ENCODE measurements at places on chromosomes 13 and 19. TPM values are rescaled to one million over a fixed set of nuclear protein-coding genes. Genes with fewer than 3 reads are reported as not detected.

DNA sequence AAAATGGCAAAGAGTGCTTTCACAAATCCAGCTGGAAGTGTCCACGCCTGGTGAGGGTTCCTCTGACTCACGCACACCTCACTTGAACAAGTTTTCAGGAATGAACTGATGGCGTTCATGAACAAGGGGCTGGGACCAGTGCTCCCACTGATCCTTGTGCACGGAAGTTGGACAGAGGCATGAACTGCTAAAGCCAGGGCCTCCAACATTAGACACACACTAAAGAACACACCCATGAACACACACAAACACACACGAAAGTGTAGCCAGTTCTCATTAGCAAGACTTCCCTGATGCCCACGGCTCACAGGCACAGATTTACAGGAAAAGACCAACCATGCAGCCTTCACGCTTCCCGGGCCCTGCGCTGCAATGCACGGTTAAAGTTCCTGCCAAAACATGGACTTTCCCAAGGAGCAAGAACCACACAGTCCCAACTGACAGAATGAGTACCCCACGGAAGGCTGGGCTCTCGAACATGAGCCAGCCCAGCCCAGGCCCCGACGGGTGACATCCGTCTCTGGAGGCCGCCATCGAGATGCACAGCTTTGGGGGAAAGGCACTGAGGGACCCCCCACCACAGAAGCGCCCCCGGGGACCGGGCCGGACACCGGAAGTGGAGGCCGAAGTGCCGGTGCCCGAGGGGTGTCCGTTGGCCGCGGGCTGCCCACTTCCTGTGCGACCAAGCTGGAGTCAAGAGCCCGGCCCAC, 808 bp downstream of the DNMT1 start:
- peak; percentile 80 for DNase-seq

DNA sequence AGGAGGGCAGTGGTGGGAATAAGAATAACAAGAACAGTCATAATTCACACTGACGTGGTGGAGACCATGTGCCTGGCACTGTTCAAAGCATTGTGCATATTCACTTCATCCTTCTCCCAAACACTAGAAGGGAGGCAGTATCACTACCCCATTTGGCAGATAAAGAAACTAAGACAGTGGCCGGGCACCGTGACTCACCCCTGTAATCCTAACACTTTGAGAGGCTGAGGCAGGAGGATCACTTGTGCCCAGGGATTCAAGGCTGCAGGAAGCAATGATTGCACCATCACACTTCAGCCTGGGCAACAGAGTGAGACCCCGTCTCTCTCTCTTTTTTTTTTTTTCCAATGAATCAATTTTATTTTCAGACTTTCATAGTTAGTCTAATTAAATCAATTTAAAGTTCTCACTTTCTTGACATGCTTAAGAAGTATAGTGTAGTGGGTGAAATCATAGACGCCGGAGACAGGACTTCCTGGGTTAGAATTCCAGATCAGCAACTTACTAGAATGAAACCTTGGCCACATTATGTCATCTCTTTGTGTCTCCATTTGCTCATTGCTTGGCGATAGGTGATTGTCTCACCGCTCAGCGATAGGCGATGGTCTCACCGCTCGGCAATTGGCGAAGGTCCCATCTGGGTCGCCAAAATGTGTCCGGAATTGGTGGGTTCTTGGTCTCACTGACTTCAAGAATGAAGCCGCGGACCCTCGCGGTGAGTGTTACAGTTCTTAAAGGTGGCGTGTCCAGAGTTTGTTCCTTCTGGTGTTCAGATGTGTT, 5.3 kb upstream of the ATG4D start:
- DNase-seq, result no peak

Gene KLF2
- total RNA-seq, result not detected

Gene CYP2A7
- not detected for total RNA-seq

DNA sequence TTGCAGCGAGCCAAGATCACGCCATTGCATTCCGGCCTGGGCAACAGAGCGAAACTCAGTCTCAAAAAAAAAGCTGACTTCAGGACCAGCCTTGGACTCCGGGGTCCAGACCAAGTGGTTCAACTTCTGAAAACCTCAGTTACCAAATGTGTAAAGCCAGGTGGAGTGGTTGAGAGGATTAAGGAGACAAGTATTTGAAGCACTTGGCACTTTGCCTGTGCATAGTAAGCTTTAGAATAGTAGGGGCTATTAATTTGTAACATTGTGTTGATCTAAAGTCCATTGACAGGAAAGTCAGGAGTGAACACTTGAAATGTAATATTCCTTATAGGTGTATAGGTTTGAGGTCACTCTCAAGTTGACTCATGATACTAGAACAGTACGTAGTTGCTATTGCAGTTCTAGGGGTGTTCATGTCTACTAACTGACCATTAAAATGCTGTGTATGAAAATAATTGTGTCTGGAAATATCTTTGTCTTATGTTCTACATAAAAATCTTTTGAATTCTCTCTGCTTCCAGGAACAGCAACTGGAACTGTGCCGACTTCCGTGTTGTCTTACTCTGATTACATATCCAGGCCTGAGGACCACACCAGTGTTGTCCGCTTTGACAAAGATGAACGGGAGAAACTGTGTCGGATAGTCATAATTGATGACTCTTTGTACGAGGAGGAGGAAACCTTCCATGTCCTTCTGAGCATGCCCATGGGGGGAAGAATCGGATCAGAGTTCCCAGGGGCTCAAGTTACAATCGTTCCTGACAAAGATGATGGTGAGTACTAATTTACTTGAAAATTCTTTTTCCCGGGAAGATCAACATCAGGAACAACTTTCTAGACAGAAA, 97.4 kb downstream of the FREM2 start:
- no peak for DNase-seq

- DNase-seq, result no peak
Observed at GRCh38 chr19:38144667-38145066, 79.4 kb downstream of the DPF1 start.

GRCh38 chr13:47287291-47287751, 390.5 kb upstream of the HTR2A start:
- DNase-seq, result no peak

DNA sequence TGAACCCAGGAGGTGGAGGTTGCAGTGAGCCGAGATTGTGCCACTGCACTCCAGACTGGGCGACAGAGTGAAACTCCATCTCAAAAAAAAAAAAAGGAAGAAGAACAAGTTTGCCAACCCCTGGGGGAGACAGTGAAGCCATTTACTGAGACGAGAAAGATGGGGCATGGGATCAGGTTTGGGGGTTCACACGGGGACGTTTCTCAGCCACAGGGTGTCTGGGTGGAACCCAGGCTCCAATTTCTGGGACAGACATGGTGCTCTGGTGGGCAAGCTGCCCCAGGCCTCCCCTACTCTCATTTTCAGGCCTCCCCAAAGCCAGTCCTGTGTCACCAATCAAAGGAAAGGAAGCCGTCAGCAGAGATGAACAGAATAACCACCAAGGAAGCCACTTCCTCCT, 13.4 kb downstream of the HSH2D start:
- DNase-seq, result no peak

DNA sequence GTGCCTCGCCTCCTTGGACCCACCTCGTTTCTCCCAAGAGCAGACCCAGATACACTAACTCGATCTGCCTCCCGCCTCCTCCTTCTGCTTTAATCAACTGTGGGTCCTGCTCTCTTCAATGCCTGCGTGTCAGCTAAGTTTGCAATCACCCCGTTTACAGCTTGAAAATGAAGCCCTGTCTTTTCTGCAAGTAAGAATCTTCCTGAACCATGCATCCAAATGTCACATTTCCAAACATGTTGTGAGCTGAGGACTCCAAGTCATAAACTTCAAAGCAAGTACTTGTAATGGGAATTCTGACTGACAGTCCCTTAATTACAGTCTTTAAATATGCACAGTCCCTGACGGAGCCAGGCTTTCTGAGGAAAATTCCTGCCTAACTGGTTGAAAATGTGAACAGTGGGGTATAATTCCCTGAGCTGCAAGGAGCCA, 154.9 kb upstream of the UQCRFS1 start:
- peak; percentile 22 for DNase-seq

DNA sequence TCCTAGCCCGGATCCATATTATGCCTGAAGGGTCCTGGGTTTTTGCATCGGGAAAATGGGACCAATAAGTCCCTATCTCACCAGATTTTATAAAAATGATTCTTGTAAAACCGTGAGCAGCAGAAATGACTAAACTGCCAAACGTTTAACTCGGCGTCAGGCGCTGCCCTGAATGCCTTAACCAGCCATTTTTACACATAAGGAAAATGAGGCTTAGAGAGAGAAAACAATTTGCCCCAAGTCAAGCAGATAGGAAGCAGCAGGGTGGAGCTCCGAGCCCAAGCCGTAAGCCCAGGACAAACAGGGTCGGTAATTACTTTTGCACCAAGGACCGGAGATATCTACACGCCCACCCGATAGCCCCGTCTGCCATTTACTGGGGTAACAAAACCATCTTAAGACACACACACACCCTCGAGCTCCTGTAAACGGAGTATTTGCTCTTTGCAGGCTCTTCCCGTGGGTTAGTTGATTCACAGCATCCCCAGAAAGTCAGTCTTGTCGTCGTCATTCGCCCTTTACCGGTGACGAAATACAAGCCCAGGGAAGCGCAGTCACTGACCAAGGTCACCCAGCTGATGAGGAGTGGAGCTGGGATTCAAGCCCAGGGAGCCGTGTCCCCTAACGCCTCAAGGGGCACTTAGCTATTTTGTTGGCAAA, 16.0 kb upstream of the MRI1 start:
- peak; percentile 58 for DNase-seq

Gene HCST
- total RNA-seq, result 2.4 TPM

Gene LHB
- not detected for total RNA-seq

Gene IFNL1
- total RNA-seq, result not detected

DNA sequence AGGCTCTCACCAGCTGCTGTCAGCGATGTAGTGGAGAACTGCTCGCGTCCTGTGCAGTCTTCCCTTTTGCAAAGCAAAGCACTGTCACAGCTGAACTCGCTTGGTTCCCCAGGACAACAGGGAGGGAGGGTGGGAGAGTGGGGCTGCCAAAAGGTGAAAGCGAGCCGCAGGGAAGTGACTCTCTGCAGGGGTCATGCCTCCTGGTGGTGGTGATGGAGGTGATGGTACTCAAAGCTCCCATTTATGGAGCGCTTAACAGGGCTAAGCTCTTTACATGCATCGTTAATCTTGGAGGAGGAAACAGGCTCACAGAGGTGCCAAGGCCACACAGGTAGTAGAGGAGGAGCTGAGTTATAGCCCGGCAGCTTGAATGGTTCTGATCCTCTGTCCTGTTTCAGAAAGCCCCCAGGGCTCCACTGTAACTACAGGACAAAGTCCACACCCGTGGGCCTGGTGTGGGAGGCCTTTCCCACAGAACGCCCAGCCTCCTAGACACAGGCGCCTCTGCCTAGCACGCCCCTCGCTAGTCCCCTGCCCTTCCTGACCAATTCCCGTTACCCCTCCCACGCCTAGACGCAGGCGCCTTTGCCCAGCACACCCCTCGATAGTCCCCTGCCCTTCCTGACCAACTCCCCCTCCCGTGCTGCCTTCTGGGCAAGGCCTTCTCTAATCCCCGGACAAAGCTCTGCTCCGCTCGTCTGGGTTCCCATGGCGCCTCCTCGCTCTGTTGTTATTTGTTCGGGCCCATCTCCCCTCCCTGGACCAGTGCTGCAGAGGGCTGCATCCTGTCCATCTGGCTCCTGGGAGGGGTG, 10.7 kb downstream of the PPP1R37 start:
- DNase-seq, result peak; percentile 81

DNA sequence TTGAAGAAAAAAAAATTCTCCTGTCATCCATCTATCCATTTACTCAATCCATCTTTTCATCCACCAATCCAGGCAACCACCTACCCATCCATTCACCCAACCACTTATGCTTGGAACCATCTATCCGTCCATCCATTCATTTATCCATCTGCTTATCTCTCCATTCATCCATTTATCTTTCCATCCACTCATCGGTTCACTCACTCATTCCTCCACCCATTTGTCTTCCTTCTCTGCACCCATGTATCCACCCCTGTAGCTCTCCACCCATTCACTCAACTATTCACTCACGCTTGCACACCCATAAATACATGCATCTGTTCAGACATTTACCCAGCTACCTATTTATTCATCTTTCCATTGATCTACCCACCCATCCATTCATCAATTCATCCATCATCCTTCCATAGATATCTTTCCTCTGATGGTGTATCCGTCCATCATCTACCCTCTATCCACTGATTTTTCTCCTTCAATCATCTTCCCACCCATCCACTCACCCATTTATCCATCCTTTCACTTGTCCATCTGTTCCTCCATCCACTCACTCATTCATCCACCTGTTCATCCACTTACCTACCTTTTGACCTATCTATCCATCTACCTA, 9.5 kb downstream of the NPHS1 start:
- DNase-seq, result no peak

Gene SYCN
- total RNA-seq, result not detected

DNA sequence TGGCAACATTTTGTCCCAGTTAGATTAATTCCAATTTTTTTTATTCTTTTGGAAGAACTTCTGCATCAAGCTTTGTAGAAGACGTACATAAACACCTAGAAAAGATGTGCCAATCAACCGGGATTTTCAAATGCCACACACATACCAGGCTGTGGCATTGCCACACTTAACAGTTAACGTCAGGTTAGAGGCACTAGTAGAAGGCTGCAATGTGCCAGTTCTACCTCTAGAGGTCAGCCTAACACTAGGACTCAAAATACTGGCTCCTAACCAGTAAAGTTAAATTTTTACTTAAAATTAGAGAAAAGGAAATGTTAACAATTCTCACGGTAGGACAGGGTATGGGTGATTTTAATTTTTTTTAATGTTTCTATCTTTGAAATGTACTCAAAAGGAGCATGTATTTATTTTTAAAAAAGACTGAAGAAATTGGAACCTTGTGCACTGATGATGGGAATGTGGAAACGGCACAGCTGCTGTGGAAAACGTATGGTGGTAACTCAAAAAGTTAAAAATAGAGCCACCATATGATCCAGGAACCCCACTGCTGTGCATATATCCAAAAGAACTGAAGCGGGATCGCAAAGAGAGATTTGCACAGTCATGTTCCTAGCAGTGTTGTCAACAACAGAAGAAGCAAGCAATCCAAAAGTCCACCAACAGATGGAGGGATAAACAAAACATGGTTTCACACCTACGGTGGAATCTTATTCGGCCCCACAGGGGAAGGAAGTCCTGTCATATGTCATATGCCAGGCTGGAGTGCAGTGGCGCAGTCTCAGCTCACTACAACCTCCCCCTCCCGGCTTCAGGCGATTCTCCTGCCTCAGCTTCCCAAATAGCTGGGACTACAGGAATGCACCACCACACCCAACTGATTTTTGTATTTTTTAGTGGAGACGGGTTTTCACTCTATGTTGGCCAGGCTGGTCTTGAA, 30.3 kb downstream of the CRYL1 start:
- DNase-seq, result peak; percentile 66

Gene KLHL1
- not detected for total RNA-seq

Gene ADM5
- 1.4 TPM for total RNA-seq

Gene TEX26
- total RNA-seq, result not detected

- DNase-seq, result no peak
Observed at GRCh38 chr13:98632961-98633360, 56.1 kb upstream of the STK24 start.

All from H7 (cell line).